ENCODE measurements at places on chromosomes 4 and X. TPM values are rescaled to one million over a fixed set of nuclear protein-coding genes. Genes with fewer than 3 reads are reported as not detected.

Gene NUDT10
- 6.9 TPM for polyA plus RNA-seq

Gene FAM9A
- not detected for polyA plus RNA-seq

Gene PAGE2
- polyA plus RNA-seq, result not detected

Gene ARAP2
- 1.5 TPM for polyA plus RNA-seq

GRCh38 chr4:176475067-176475466 is 155.3 kb downstream of the SPCS3 start:
- no peak for DNase-seq

DNA sequence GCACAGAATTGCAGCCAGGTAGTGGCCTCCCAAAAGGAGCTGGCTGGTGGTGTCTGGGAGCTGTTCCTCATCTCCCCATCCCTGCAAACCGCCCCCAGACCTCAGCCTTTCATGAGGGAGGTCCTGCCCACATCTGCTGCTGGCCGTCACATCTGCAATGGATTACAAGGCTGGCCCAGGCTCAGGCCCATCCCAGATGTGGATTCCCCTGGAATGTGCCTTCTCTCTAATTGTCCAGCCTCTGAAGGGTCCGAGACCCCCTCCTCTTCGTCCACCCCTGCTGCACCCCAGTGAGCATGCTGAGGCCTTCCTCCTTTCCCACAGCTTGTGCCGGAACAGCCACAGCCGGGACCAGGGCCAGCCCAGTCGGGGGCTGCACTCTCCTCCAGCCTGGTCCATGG is 115.0 kb upstream of the NALF2 start:
- peak; percentile 1 for DNase-seq

DNA sequence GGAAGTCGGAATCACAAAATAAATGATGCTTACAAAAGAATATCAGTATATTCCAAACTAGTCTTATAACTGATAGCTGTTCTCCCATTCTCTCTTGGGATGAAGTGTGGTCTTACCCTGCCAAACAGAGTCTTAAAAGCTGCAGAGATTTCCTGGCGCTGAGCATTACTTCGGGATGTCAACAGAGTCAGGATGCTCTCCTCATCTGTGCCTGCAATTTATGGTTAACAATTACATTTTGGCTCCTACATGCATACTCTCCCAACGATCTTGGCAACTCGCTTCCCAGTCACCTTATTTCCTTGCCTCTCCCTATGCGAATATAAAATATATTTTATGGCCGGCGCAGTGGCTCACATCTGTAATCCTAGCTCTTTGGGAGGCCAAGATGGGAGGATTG is 12.2 kb downstream of the ANXA5 start:
- no peak for DNase-seq

Gene CCDC160
- polyA plus RNA-seq, result 0.20 TPM

- no peak for DNase-seq
Measured at GRCh38 chrX:119757979-119758730, at the start of gene SOWAHD. Gene SOWAHD, plus strand, starts transcription at chrX:119758588. Its CDS starts 80 bp downstream, at chrX:119758668.

DNA sequence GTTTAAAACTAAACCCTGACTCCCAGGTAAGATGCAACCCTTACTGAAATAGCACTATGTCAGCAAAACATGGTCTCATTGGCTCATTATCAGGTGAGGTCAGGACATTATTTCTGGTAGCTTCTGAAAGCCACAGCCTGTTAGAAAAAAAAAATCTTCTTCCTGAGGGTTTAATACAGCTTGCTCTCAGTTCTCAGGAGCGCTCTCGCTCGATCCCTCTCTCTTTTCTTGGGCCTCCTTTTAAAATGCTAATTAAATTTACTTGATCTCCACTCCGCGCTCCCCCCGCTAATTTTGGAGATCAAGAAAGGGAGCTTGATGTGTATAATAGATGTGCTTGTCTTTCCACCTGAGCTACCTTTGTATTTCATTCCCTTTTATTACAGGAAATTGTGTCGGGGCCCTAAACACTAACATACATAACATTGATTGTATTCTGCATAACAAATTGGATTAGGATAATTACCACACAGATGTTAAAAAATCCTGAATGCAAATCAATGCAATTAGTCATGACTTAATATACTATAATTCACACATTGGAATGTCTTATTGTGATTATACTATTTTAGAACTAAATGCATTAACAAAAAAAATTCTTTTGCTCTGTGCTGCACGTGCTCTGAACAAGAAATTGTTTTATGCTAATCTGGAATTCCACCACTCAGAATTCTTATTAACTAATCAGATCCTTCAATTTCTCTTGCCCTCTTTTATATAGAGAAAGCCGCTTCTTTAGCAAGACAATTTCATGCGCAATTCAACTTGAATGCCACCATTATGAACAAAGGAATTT is 101.6 kb upstream of the TEX13D start:
- no peak for DNase-seq
